Astrocyte of the hippocampus (primary cell): ENCODE measurements at places on chromosomes 3 and 15.

DNA sequence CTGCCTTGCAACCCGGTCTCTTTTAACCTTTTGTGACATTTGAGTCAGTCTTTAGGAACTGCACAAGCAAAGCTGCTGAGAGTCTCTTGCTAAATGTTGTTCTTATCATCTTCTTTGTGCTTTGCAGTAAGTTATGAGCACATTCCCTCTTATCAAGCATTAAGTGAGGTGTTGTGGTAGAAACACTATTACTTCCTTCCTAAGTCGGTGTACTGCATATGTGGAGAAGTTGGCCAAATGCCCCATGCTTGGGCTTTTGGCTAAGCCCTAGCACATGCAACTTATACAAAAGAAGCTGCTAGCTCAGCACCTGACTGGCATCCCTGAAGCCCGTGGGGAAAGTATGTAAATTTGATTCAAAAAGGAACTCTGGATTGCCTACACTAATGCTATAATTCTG is 136.5 kb upstream of the RBMS3 start:
- peak; percentile 27 for DNase-seq

DNA sequence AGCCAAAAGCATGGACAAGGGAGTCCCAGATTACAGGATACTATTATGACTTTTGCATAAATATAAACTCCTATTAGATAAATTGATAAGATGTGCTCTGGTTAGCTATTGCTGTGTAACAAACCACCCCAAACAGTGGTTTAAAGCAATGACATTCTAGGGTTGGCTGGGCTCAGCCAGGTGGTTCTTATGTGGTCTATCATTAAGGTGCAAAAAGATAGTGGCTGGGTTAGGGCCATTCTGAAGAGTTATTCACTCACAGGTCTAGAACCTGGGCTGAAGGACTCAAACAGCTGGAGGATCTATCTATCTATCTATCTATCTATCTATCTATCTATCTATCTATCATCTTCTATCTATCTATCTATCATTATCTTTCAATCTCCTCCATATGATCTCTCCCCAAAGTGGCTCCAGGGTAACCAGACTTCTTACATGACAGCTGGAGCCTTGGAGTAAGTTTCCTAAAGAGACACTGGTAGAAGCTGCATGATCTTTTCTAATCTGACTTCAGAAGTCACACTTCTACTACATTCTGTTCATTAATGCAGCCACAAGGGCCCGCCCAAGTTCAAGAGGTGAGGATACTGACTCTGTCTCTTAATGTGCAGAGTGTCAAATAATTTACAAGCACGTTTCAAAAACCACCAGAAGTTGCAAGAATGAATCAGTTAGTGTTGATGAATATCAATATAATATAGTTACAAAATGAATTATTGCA is 74.9 kb upstream of the XCR1 start:
- no peak for DNase-seq

DNA sequence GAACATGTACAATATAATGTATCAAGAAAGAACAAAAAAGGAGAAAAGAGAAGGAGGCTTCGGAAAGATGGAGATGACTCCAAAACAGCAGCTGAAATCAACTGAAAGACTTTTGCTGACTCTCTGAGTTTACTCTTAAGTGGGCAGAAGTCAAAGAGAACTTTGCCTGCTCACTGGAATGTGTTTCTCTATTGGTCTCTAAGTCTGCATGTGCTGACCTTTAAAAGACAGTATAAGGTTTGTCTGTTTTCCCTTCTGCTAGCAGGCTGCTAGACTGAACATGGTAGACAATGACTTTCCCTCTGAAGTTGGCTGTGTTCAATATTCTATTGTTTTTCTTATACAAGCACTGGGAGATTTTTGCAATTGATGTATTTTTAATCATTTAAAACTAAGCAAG is 7.2 kb upstream of the MAP4 start:
- no peak for DNase-seq

- DNase-seq = no peak
Observed at GRCh38 chr3:10994306-10994705, 1.8 kb downstream of the SLC6A1 start.

DNA sequence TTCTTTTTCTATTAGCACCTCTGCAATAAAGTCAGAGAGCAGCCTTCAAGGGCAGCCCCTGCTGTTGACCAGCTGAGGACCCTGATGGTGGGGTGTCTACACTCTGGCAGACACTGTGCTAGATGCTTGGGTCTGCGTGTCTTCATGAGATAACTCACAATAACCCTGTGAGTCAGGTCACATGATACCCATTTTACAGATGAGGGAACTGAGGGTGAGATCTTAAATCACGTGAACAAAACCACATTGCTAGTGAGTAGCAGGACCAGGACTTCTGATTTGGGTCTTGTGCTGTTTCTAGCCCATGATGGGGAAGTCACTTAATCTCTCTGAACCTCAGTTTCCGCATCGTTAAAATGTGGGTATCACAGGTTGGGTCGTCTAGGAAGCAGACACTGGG is 118.5 kb upstream of the LIPC start:
- no peak for DNase-seq

DNA sequence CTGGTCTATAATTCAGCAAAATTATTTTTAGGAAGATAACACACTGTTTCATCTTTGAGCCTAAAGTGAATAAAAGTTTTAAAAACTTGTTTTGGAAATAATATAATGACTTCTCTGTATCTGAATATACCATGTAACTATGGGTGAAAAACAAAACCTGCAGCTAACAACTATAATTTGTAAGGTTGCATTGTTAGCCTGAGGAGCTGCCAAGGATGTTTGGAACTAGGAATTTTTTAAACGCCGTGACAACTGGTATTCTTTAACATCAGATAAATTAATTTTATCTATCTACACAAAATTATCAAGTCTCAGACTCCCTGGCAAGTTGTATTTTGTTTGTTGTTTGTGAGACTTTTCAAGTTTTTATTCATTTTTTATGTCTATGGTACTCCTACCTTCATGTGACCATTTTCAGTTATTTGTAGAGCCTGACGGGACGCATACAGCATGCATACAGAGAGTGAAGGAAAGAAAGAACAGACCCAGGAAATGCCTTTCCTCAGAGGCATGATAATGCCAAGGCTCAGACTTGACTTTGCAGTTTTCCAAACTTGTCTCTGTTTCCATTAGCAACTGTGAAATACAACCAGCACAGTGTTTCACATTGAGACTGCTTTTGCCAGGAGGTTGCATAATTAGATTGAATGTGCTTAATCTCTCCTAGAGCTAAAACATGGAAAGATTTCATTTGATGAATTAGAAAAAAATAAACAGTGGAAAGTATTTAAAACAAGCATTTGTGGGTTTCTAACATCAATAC is 60.8 kb upstream of the ARHGEF26 start:
- DNase-seq = peak; percentile 86

DNA sequence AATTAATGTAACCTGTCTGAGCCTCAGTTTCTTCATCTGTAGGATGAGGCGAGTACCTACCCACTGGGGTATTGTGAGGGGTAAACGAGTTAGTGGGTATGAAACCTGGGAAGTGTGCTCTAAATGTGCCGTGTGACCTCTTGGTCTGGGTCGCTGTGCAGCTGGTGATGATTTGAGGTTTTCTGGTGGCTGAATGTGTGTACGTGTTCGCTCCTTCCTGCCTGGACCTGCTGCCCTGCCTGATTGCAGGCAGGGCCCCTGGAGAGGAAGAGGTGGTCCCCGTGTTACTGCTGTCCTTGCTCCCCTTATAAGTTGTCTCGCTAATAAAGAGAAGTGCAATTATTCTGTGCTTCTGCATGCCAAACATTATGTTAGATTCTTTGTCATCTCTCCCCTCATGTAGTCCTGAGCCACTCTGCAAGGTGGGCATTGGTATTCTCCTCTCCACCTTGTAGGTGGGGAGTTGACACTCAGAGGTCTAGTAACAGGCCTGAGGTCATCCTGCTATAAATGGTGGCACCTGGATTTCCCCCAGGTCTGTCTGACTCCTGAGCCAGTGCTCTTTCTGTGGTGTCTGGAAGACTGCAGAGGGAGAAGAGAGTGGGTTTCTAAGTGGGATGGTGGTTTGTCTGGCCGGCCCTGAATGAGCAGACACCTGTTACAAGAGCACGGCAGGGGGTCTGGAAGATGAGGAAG is 15.7 kb downstream of the PDIA5 start:
- DNase-seq = no peak

GRCh38 chr15:70892002-70892911 is at the start of the genes LRRC49 and THAP10:
Gene LRRC49 (plus strand): TSS chr15:70892826. CDS start chr15:70892895, 69 bp downstream.
Gene THAP10 (minus strand): TSS chr15:70892433. CDS start chr15:70892272, 161 bp downstream.
- peak; percentile 96 for DNase-seq

DNA sequence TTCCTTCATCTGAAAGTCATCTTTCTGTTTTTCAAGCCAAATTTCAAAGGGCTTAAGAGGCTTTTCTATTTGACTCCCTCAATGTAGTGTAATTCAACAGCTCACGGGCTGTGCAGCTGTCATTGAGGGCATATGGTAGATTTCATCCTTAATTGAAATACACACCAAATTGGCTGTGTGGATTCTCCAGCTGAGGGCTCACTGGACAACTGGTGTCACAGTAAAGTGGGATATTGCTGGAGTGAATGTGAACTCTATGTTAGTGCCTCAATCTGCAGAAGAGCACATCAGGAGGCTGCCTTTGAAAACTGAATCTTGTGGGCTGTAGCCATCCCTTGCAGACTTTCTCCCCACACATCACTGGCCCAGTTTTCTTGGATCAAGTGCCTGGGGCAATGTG is 120.1 kb downstream of the GALK2 start:
- DNase-seq = no peak

DNA sequence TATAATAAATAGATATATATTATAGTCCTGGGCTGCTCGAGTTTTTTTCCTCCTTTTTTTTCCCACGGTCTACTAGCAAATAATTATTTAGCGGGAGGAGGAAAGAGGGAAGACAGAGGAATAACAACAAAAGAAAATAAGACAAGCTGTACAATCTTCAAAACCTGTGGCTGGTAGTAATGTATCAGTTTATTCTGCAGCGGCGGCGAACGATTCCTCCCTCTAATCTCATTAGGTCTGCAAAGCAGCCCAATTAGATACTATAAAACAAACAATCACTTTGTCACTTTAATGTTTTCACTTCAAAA is 390 bp upstream of the TLE3 start:
- no peak for DNase-seq

DNA sequence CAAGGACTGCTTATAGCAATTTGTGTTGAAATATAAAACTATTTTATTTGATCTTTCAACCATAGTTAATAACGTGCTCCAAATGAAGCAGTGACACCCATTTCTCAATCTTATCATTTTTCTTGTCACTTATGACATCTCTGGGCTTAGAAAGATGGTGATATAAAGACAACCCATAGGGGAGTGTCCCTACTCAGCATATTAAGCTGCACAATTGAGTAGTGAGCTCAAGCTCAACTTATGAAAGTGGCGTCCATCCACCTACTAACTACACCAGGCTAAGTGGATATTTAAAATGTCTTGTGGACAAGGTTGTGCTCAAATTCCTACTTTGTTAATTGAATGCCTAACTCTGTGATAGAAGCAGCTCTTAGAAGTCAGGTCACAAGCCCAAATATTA is 46.7 kb downstream of the SLC9C1 start:
- DNase-seq = no peak

GRCh38 chr3:70264122-70264780 is 48.2 kb downstream of the MDFIC2 start:
- peak; percentile 34 for DNase-seq

- DNase-seq = no peak
Observed at GRCh38 chr15:72161361-72162132, 36.0 kb downstream of the GRAMD2A start.
